Stimulated activated naive B cell treated with anti-CD40 and anti-IgM and Interleukin-4, amounts not matched to agents 10 μg/mL and 1 μg/mL and 100 μg/mL, for 72 hours (primary cell): ENCODE measurements at places on chromosomes 1 and 21.

DNA sequence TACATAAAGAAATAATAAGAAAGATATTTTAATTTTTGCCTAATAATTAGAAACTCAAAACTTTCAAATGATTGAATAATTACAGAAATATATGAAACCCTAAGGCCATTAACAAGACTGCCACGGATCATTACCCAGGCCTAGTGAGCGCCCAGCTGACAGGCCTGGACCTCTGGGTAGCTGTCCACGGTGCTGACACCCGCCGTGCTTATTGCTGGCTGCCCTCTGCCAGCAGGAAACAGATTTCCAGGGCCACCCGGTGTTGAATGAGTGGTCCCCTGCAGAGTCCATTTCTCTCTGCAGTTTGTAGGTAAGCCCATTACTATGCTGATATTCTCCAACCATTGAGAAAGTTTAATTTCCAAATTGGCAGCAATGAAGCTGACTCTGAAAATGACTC lies 254.4 kb upstream of the GJB5 start:
- no peak for DNase-seq

GRCh38 chr1:183912265-183912886 lies 107.5 kb downstream of the RGL1 start:
- no peak for DNase-seq

GRCh38 chr1:34984435-34984792 lies 733 bp downstream of the TMEM35B start:
- DNase-seq: no peak

- DNase-seq: peak; percentile 48
Measured at GRCh38 chr1:169604781-169605560, 18.7 kb upstream of the F5 start.

DNA sequence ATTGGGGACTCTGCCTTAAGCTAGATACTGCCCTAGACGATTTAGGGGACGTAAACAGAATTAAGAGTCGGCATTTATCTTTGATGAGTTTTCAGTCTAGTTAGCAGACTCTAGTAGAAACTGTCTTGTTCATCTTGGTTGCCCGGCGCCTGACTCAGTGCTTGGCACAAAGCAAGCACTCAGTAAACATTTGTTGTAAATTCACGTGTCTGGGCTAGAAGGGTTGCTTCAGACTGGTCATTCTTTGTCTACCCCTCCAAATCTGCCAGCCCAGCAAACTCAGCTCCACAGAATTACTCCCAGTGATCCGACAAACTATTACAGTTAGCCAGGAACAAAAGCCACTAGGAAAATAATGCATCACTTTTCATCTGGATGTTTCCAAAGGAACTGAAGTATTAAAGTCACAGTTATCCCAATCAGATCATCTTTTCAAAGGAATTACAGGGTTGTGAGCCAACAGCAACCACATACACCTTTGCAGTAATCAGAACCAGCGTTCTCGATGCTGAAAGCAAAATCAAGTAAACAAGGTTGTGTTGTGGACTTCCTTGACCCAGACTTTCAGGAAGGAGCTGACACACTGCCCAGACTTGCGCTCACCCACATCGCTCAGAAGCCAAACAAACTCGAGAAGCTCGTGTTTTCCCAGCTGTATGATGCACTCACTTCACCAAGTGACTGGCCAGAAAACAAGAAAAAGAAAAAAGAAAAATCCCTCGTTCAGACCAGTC lies 66.5 kb upstream of the GADD45A start:
- no peak for DNase-seq

DNA sequence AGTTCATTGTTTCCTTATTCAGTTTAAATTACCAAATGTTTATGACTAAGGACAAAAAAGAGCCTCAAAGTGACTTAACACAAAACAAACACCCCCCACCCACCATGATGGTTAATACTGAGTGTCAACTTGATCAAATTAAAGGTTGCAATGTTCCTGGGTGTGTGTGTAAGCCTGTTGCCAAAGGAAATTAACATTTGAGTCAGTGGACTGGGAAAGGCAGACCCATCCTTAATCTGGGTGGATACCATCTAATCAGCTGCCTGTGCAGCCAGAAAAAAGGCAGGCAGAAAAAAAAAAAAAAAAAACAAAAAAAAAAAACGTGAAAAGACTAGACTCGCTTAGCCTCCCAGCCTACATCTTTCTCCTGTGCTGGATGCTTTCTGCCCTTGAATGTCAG lies 543.4 kb downstream of the NEGR1 start:
- DNase-seq: no peak

GRCh38 chr21:40952551-40953323 lies 105.8 kb upstream of the DSCAM start:
- no peak for DNase-seq

DNA sequence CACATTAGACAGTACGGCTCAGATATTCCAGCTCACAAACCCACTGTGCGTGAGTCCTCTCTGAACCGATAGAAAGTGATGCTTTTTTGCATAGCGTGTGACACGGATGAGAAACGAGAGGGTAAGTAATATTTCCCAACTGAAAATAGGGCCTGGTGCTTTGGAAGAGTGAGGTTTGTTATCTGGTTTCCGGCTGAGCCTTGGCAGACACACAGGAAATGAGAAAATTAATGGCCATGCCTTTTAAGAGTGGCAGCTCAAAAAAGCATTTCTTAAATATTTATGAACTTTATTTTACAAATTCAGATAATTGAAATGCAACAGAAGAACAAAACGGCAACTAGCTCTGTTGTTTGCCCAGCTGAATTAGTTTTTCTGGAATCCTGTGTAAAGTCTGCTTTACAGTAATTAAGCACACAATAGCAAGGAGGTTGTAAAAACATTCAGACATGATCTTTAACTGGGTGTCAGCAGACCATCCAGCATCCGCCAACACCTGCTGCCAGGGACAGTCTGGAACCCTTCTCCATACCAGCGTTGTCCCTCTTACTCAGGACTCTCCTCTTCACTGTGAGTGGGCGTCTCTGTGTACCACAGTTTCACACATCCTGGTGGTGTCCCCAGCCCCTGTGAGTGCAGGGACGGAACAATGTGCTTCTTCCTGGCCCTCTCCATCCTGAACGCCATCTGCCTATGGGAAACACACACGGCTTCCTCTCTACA lies 155.4 kb downstream of the PGBD5 start:
- peak; percentile 57 for DNase-seq

- no peak for DNase-seq
Measured at GRCh38 chr21:26451081-26451740, 121.9 kb downstream of the CYYR1 start.

DNA sequence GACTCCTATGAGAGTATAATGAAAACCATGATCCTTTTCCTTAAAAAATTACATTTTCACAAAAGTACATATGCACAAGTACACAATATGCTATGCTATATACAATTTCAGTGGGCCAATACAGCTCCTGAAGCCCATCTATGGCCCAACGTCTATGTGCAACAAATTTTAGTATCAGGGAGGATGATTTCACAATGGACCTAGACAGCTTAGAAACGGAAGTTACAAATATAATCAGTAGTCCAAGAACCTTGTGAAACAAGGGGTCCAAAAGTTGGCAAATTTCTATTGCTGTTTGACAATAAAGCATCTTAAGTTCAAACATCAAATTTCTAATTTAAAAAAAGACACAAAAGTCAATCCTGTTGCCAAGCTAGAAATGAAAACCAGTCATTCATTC lies 87.0 kb downstream of the DPYD start:
- no peak for DNase-seq

GRCh38 chr21:34973685-34974084 lies 75.4 kb downstream of the RUNX1 start:
- no peak for DNase-seq
